ENCODE measurements at places on chromosomes 2 and 18. TPM values are rescaled to one million over a fixed set of nuclear protein-coding genes. Genes with fewer than 3 reads are reported as not detected.

CFAP221 gene
- total RNA-seq: not detected

WNT10A gene
- total RNA-seq: not detected

ELOA2 gene
- total RNA-seq: not detected

VWC2L gene
- under 0.01 TPM for total RNA-seq

TBR1 gene
- not detected for total RNA-seq

SPATA3 gene
- total RNA-seq: not detected
